ENCODE measurements at places on chromosomes 16 and 17.

DNA sequence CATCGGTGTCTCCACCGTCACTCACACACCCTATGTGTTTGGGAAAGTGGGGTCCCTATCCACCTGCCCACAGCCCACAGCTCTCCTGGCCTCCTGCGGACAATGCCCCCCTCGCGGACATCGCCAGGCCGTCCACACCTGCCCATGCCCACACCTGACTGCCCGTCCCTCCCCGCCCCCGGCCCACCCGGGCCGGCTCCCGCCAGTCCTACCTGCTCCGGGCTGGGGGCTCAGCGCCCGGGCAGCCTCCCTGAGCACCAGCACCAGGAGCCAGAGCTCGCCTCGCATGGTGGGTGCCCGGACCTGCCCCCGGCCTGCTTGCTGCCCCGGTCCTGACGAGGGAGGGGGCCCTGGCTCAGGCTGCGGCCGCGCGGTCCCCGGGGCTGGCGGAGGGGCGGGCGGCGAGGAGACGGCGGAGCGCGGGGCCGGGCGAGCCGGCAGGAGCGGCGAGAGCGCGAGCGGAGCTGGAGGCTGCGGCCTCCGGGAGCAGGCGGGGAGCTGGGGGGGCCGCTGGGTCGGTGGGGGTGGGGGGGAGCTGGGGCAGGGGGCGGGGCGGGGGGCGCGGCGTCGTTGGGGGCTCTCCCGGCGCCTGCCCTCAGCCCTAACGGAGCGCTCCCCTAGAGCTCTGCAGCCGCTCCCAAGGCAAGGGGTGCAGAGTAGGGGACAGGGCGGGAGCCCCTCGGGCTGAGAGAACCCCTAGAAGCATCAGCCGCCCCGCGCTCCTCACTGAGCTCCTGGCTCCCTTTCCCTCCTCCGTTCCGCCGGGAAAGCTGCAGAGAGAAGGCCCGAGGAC lies at the start of gene PLXDC1:
PLXDC1 (minus strand) TSS at position 488 of the 793 bp plus-strand sequence; CDS start at position 288, 200 bp downstream.
- DNase-seq = no peak

DNA sequence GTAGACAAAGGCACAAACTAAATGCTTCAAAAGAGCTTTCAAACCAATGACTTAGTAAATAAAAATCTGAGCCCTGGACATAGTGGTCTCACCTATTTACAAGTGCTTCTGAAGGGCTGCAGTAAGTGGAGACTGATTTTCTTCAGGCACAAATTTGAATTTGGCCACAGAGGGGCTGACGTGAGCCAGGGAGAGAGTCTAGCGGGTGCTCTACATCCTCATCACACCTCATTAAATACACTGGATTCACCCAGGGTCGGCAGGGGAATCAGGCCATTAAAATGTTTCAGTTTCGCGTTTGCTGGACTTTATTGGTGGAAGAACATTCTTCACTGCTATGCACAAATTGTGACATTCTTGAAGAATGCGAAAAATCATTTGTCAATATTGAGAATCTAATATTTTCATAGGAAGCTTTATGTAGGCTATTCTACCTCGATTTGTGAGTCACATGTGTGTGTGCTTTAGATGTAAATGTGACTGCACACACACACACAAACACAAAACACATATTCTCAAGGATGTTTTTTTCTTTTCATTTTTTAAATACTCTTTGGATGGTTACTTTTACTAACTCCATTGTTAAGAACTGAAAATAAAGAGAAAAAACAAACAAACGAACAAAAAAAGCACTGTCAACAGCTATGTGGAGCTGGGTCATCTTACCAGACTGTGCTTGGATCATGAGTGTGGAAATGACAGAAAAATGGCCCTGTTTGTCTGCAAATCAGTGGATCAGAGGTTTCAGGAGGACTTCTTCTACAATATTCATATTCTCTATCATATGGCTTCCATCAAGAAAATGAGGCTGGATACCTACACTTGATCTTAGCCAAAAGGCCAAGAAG lies 58.9 kb downstream of the CDH11 start:
- DNase-seq = no peak

DNA sequence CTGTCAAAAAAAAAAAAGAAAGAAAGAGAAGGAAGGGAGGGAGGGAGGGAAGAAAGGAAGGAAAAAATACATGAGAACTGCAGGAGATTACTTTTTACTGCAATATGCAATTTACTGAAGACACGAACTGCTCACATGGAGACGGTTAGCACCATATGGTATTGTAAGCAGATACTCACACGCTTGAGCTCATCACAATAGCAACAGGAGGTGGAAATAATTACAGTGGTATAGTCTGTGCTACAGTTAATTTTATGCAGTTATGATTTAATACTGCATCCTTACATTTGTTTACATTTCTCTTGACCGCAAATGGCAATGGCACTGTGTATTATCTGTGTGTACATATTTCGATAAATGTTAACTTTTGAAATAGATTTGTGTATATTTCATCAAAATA lies 21.4 kb upstream of the SLC46A1 start:
- DNase-seq = no peak

GRCh38 chr16:67528222-67528869 lies at the start of gene RIPOR1:
Gene RIPOR1, plus strand, starts transcription at chr16:67528829. Its CDS starts 9,618 bp downstream, at chr16:67538447.
- DNase-seq = no peak

GRCh38 chr16:88622866-88623265 lies 15.5 kb upstream of the IL17C start:
- DNase-seq = no peak
